ENCODE measurements at places on chromosomes 4 and X. TPM values are rescaled to one million over a fixed set of nuclear protein-coding genes. Genes with fewer than 3 reads are reported as not detected.

The TRPC3 gene
- total RNA-seq: not detected

The P2RY8 gene
- not detected for total RNA-seq

The MAPK10 gene
- total RNA-seq: 0.36 TPM

The HTN1 gene
- not detected for total RNA-seq

The MAP9 gene
- total RNA-seq: 0.40 TPM

The TBX22 gene
- total RNA-seq: not detected

The TEX13D gene
- not detected for total RNA-seq

The KIF4A gene
- 31.4 TPM for total RNA-seq

The MCUB gene
- total RNA-seq: 44.4 TPM

The GABRA4 gene
- total RNA-seq: not detected

The ETDC gene
- total RNA-seq: not detected

The ADH7 gene
- not detected for total RNA-seq

The SMARCAD1 gene
- 69.5 TPM for total RNA-seq

The OTC gene
- total RNA-seq: 0.07 TPM

All from thoracic aorta endothelial cell (primary cell).